ENCODE measurements at places on chromosomes 4 and X.

- no peak for DNase-seq
Measured at GRCh38 chrX:15567267-15567666, 33.5 kb downstream of the ACE2 start.

DNA sequence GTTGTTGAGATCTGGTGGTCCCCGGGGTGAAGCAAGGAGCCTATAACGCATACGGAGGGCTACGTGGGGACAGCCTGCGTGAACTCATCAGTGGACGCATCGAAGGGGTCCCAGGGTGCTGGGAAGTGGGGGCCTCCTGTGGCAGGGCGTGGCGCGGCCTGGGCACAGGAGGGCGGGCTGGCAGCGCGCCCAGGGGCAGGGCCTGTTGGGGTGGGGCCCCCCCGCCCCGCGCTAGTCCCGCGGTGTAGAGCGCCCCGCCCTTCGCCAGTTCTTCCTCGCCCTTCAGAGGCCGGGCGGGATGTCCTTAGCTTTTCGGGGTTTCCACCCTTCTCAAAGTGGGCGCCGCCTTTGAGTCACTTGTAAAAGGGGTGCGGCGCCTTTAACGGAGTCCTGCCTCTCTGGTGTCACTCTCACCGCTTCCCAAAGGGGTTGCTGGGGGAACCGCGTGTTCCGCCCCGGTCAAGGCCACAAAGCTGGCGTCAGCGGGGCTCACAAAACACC, 632 bp downstream of the PLP2 start:
- no peak for DNase-seq

- peak; percentile 34 for DNase-seq
Measured at GRCh38 chr4:38529189-38530115, 134.5 kb upstream of the KLF3 start.

DNA sequence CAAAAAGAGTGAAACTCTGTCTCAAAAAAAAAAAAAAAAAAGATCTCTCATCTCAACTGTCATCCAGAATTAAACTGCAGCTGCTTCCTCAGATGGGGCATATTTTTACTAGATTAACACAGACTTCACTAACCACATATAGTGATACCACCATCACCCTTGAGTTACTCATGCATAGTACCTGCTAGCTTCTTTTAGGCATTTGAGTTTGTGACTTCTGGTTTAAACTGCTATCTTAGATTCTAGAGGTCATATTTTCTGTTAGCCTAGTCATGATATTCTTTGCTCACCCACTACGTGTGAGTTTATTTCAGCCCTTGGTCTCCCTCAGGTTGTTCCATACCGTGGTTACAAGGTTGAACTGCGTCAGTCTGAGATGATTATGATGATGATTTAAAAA, 154.9 kb upstream of the BMP3 start:
- no peak for DNase-seq

DNA sequence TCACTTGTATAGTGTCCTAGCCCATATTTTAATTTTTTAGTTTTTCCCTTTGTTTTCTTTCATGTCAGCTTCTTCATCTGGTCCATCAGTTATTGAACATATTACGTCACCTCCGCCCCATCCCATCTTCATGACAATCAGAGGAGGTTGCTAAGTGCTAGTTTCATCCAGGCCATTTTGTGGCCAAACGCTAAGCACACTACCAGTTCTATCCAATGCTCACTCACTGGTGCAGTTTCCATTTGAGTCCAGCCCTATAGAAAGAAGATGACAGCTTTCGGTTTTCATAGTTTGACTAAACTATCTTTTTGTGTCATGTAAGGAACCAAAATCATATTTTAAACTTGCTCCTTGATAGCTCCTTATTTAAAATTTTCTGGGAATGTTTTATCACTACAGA, 304.2 kb downstream of the TENM3 start:
- peak; percentile 53 for DNase-seq

GRCh38 chrX:124250835-124251437, 81.5 kb upstream of the TEX13D start:
- no peak for DNase-seq

DNA sequence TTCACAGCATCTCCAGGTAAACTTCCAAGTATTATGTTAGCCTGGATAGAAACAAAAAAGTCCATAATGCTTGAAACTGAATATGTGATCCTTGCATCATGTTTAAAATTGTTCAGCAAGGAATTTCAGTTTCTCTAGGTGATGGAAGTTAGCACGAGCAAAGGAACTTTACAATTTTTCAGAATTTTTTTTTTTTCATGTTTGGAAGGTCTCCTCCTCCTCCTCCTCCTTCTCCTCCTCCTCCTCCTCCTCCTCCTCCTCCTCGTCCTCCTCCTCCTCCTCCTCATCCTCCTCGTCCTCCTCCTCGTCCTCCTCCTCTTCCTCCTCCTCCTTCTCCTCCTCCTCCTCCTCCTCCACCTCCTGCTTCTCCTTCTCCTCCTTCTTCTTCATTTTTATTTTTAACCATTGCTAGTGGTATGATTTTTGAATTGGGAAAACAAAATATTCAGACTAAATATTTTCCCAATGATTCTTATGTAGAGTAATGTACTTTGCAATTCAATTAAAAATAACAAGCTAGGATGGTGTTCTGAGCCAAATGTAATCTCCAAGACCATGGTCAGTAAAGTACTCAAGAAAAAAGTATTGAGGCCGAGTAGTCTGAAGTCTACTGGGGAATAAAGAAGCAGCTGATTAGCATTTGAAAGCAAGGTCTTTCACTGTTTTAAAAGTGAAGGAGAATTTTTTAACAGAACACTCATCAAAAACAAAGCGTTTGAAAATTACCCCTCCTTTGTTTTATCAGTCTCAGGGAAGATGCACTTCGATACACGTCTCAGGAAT, 420.9 kb upstream of the ATOH1 start:
- DNase-seq, result no peak

- no peak for DNase-seq
Measured at GRCh38 chr4:115780268-115780667, 666.8 kb upstream of the NDST4 start.

- no peak for DNase-seq
Measured at GRCh38 chr4:30882995-30883675, 163.0 kb downstream of the PCDH7 start.

DNA sequence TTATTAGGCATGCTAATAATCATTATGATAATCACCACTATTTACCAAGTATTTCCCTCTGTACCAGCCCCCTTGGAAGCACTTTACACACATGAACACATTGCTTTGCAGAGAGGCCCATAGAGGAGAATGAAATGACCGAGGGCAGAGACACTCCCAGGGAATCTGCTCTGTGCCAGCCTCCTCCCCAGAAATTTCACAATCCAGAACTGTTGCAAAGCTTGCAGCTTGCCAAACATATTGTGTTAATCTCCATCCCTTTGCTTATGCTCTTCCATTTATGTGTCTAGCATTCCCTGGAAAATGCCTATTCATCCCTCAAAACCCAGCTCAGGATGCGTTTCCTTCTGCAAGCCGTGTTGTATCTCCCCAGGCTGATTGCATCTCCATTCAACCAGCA, 37.8 kb downstream of the CYTL1 start:
- DNase-seq, result no peak

GRCh38 chr4:56464581-56464980, 2.8 kb upstream of the SRP72 start:
- DNase-seq, result no peak

DNA sequence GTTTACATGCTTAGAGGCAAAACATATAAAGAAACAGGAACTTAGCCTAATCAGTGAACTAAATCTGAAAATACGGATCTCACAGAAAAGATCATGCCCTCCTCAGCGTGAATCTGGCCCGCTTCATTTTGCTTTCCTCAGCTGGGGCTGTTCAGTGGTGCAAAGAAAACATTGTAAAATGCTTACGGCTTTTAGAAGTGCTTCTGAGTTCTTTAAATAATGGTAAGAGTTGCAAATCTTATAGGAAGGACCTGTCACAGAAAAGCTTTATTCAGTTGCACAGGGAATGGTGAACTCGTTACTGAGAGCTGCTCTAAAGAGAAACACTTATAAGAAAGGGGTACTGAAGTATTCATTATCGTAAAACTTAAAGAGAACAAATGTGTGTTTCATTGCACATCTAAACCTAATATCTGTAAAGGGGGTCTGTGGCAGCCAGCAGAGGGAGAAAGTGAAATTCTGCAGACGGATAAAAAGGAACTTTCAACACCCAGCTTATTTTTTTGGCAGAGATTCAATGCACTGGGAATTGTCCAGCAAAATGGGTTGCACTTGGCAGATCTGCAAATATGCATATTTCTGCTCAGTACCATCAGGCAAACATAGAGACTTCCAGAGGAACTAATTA, 139.2 kb upstream of the ANK2 start:
- DNase-seq, result no peak

GRCh38 chr4:124940387-124940786, 227.9 kb upstream of the ANKRD50 start:
- no peak for DNase-seq

GRCh38 chr4:28565396-28565795, 1704.8 kb downstream of the STIM2 start:
- no peak for DNase-seq

DNA sequence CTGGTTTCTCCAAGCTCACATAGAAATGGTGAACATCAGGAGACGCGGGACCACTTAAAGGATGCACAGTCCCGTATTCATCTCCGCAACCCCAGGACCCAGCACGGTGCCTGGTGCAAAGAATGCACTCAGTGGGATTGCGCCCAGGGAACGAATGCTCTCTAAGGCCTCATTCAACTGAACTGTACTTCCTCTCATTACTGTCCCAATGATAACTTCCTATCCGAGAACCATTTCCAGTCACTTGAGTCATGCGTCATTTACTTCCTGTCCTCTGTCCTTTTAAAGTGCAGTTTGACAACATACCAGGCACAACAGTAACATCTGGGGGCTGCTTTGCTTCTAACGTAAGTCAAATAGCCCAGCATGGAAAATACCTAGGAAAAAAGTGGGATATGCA, 75.7 kb downstream of the RBM47 start:
- DNase-seq, result no peak

DNA sequence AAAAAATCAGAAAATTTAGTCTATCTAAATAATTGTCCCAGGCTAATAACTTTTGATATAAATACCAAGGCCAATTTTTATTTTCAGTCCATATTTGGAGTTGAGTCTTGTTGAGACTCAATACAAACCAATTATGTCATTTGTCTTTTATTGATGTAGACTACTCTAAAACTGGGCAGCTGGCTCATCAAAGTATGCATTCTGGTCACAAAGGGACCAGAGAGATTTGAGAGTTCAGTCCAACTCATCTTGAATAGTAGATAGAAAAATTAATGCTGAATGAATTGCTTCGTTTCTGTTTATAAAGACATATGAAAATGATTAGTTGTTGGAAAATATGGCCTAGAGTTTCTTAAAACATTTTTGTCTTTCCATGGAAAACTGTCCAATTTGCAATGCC, 412.5 kb upstream of the KLHL4 start:
- DNase-seq, result no peak

GRCh38 chr4:163548481-163549243, 54.2 kb downstream of the TMA16 start:
- DNase-seq, result no peak

- DNase-seq, result no peak
Measured at GRCh38 chr4:41572516-41572915, 34.6 kb downstream of the LIMCH1 start.

GRCh38 chrX:13151828-13152517, 107.6 kb upstream of the FAM9C start:
- no peak for DNase-seq

DNA sequence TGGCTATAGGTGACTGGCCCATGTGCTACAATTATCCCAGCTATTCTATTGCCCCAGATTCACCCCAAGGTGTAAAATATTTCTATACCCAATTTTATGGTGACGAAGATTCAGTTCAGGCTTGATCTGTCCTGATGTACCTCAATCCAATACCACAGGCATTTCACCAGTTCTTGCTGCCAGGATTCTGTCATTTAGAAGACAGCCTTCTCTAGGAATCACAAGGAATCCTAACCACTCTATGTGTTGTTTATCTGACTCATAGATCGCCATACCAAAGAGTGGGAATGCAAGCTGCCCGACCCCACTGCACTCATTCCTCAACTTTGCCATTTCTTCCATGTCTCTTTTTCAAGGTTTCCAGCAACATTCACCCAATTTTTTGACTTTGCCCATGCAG, 355.0 kb upstream of the EMCN start:
- no peak for DNase-seq

- no peak for DNase-seq
Measured at GRCh38 chr4:52852711-52853110, 9.4 kb upstream of the RASL11B start.

DNA sequence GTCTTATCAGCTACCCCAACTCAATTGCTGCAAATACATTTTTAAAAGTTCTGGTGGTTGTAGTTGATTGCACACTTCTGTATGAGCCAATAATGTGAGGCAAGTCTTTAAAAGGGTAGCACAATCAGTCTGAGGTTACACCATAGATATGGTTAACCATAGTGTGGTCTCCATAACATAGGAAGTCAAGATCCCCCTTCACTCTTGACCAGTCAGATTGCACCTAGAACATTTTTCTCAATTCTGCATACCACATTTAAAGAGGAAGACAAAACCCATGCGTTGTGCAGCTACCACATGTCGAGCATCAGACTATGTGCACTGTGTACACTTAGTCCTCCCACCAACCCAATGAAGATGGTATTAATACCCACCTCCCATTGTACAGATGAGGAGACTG, 26.5 kb upstream of the CYBB start:
- no peak for DNase-seq

- DNase-seq, result no peak
Measured at GRCh38 chr4:8029689-8030088, 90.0 kb upstream of the AFAP1 start.

DNA sequence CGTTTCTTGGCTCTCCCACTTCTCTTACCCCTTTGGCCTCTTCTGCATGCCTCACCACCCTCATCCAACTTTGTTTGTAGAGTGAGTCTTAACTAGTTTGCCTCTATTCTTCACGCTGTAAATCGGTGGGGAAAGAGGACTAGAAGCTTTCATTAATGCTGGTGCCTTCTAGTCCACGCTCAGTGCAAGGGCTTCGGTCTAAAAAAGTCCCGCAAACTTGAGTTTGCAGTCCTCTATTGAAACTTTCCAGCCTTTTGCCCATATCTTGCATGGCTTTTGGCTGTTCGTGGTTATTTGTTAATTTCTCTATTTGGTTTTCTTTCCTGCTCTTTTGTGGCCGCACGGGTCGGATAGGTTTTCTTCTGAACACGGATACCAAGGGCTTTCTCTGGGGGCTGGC, 868 bp downstream of the DACH2 start:
- DNase-seq, result no peak

GRCh38 chrX:50081282-50081889, 119.4 kb downstream of the AKAP4 start:
- DNase-seq, result no peak

DNA sequence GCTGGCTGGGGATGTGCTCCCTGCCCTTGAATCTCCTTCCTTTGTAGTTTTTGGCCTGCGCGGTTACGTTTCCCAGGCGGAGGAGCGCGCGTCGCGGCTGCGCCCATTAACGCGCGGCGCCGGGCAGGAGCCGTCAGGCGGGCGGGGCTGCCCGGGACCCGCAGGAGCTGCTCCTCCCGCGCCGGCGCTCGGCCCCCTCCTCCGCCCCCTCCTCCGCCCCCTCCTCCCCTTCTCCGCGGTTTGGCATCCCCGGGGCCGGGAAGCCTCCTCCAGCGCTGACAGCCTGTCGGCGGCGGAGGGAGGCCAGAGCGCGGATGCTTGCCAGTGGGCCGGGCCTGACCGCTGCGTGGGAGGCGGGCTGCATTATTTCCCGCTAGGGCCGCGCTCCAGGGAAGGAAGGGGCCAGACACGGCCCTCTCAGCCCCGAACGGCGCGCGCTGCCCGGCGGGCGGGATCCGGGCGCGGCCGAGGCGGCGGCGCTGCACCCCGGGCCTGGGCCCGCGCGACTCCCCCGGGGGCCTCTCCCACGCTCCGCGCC, at the start of gene DCLK2:
Gene DCLK2, plus strand, starts transcription at position 405 of the 538 bp plus-strand sequence. CDS start 583 bp downstream, outside the sequence.
- no peak for DNase-seq

GRCh38 chrX:46617906-46618305, 44.3 kb downstream of the CHST7 start:
- DNase-seq, result no peak

GRCh38 chrX:104921584-104922205, 298.8 kb downstream of the TEX13A start:
- no peak for DNase-seq

All from stimulated activated effector memory CD8-positive, alpha-beta T cell treated with anti-CD3 and anti-CD28 coated beads, Interleukin-12 subunit alpha, Interleukin-12 subunit beta, amount 100 ng/mL, for 72 hours (primary cell).